ENCODE measurements at places on chromosomes 1 and 21.

DNA sequence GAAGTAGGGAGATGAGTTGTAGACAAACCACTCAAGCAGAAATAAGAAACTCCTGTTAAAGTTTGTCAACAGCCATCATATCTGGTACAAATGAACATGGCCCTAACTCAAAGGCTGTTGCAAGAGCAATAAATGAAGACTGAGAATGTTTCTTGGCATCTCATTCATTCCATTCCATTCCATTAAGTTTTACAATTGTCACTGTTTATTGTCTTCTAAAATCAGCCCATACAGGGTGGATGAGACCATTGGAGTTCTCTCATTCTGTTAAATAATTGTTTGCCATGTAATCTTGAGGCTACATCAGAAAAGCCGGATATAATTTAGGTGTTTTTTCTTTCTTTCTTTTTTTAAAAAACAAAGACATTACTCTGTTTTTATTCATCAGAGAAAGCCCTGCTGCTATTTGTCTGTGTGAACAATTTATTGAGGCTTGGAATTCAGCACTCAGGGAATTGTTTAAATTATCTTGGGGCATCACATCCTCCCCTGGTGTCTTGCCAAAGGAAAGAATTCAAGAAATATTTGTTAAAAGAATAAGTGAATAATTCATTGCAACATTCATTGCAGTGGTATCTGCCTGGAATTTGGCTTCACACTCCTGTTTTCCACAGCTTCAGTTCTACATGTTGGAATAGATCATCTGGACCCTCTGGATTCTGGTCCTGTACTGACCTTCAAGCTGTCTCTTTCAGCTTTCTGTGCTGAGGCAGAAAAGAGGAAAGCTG lies 604.5 kb downstream of the PLPP3 start:
- no peak for DNase-seq

- DNase-seq = no peak
These were observed 420.5 kb downstream of the MATN1 start for GRCh38 chr1:30302858-30303257.

- no peak for DNase-seq
These were observed 297.5 kb downstream of the HHIPL2 start for GRCh38 chr1:222250376-222250775.

DNA sequence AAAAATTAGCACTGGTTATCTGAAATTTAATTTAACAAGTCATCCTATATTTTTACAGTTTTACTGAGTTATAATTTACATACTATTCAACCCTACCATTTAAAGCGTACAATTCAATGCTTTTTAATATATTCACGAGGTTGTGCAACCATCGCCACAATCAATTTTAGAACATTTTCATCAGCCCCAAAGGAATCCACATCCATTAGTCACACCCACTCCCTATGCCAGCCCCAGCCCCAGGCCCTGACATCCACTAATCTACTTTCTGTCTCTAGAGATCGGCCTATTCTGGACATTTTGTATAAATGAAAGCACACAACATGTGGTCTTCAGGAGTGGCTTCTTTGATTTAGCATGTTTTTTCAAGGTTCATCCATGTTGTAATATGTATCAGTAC lies 134.7 kb downstream of the PSMG1 start:
- no peak for DNase-seq

- DNase-seq = no peak
These were observed 36.7 kb upstream of the KIRREL1 start for GRCh38 chr1:157956732-157957131.

GRCh38 chr1:164725401-164725800 lies 166.4 kb downstream of the PBX1 start:
- DNase-seq = no peak

- no peak for DNase-seq
These were observed 621.5 kb upstream of the ADGRL2 start for GRCh38 chr1:81179242-81179641.

DNA sequence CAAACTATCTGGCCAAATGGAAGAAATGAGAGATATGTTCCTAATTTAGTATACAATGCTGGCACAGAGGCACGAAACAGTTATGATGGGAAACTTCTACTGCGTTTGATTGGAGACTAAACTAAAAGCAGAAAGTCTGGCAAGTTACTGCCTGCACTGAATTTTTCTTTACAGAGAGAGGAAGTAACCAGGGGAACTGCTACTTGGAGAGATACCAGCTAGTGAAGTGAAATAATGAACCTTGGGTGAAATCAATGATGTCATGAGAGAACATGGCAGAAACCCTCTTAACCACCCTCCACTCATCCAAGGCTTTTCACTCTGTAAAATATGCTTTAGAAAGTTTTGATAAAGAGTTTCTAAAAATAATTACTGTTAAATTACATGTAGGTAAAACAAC lies 29.3 kb downstream of the NIBAN1 start:
- DNase-seq = no peak

DNA sequence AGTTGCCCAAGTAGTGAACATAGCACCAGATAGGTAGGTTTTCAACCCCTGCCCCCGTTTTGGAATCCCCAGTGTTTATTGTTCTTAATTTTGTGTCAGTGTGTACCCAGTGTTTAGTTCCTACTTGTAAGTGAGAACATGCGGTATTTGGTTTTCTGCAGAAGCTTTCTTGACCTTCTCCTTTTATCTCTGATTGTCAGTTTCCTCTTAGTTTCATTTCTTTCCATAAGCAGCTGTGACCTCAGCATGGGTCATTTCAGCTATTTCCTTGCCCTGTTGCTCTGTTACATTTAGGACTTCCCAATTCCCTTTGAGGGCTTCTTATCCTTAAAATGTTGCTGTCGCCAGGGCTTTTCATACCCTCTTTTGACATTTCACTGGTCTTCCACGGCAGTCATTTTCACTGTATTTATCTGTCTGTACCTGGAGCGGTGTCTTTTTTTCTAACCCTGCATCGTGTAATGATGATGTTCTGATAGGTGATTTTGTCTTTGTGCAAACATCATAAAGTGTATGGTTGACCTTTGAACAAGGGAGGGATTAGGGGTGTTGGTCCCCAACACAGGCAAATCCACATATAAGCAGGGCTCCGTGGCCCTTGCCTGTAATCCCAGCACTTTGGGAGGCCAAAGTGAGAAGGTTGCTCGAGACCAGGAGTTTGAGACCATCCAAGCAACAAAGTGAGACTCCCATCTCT lies 15.0 kb downstream of the ITSN1 start:
- DNase-seq = no peak

- no peak for DNase-seq
These were observed 19.7 kb upstream of the S1PR1 start for GRCh38 chr1:101217148-101217547.

- DNase-seq = no peak
These were observed 300.7 kb upstream of the SPAG17 start for GRCh38 chr1:118485757-118486156.

Data from activated naive CD8-positive, alpha-beta T cell treated with anti-CD3 and anti-CD28 coated beads, Interleukin-2, amount 50 U/mL, for 24 hours (primary cell).